NCI-H69 (cell line): ENCODE measurements at places on chromosomes 7 and 10.

DNA sequence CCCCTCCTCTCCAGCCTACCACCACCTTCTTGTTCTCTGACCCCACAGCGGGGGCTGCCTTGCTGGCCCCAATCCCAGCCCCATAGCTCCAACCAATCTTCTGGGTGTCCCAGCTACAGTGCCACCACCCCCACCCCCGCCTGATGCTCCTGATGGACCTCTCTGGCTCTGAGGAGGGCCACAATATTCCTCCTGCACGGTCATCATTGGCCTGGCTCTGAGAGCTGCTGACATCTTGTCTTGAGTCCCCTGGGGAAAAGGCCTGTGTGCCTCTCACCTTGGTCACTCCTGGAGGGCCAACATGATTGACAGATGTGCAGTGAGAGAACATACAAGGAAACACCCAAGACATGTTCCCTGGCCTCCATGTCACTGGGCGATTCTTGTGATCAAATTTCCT, 7.6 kb downstream of the GDF2 start:
- DNase-seq: no peak

DNA sequence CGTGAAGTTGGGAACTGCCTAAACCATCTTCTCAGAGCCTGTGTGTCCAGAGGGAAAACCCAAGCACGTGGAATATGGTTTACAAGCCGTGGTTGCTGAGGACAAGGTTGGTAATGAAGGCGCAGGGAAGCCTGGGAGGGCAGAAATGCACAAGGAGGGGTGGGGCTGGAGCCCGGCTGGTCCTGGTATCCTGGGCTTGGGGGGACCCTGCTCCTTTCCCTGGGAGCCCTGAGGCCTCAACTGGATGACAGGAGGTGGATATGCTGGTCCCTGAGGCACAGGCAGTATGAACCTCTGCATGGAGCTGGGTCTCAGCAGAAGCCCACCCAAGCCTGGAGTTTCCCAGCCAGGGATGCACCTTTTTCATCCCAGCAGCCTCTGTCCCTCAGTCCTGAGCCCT, 80.3 kb upstream of the RET start:
- DNase-seq: no peak

DNA sequence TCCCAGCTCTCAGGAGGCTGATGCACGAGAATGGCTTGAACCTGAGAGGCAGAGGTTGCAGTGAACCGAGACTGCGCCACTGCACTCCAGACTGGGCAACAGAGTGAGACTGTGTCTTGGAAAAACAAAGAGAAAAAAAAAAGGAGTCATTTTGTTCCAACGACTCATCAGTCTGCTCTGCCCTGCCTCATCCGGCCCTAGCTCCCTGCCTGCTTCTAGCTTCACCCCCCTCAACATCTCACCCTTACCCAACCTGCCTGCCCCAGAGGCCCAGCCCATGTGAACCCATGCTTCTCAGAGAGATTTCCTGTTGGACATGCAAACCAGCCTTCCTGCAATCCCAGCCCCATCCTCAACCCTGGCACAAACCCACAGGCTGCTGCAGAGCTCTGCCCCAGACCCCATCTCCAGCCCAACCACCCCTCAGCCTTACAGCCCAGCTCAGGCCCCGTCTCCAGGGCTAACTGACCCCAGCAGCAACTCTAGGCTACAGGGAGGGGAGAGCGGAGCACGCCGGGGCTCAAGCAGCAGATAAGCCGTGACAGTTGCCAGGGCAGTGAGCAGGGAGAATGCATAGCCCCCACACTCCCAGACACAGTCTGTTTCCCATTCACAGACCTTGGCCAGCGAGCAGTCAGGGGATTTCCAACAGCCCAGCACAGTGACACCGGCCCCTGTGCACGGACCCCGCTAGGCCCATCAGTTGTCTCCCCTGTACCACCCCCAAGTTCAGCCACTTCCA, 86.0 kb upstream of the KCTD7 start:
- no peak for DNase-seq

GRCh38 chr7:155343661-155344121, 46.0 kb downstream of the INSIG1 start:
- DNase-seq: no peak

DNA sequence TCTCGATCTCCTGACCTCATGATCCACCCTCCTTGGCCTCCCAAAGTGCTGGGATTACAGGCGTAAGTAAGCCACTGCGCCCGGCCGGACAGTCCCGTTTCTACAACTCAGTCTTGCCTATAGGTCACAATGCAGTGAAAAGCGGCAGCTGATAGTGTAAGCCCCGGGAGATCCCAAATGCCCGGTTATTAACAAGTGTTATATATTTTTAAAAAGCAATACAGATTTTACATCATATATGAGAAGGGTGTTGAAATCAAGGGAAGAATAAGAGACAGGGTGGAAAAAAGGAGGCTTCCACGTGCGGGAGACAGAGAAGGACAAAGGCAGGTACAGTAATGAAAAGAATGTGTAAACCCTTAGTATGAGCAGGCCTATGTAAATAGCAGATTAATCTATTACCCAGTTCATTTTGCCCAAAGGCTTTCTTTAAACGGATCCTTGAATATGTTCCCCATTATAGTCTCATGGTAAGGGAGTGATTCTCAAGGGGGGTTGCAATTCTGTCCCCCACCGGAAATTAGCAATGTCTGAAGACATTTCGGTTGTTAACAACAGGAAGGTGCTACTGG, 170.8 kb downstream of the PDE1C start:
- DNase-seq: no peak

GRCh38 chr10:59553162-59553900, 156.3 kb downstream of the SLC16A9 start:
- no peak for DNase-seq

GRCh38 chr7:37740398-37740797, 56.8 kb downstream of the GPR141 start:
- DNase-seq: no peak

DNA sequence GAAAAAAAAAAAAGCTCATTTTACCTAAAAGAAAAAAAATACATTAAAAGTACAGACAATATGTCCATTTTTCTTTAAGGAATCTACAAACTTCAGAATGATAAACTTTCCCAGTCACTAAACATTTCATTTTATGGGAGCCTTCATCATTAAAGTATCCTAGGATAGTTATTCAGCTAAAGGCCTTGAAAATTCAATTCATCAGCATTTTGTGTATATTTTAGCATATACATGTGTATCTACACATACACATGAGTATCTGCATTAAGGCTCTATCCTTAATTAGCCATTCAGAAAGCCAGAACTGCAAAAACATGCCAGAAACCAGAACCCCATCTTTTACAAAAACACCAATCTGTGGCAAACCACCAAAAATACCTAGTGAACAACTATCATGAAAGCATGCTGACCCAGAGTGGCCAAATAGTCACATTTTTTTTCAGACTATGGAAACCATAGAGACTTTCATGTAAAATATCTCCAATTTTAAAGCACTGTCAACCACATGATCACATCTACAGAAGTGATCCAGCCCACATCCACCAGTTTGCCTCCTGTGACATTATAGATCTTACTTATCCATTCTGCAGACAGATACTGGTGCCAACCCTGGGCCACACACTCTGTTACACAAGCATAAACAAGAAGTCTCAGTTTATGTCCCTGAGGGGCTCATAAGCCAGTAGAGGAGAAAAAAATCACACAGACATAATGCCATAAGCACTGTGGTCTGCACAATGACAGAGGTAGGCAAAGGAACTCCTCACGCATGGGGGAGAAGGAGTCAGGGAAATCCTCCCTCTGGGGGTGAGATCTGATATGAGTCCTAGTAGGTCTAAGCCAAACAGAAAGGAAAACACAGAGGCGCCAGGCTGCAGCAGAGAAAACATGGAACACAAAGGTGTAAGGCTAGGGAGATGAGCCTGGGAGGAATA, 79.2 kb downstream of the SRPK2 start:
- DNase-seq: peak; percentile 94

DNA sequence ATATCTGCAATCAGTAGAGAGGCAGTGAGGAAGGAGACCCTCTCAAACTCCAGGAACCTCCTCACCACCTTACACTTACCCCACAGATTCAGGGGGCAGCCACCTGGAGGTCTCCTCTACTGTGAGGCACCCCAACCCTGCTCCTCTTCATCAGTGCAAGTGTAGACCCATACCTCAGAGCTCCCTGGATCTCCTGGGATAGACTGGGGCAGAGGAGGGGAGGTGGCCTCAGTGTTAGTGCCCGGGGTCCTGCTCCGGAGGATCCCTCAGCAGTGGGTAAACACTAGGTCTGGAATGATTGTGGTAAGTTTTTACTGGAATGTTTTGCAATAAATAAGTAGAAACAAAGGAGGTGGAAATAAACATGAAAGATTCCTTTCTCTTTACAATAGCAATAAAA, 31.1 kb downstream of the ANTXRL start:
- DNase-seq: no peak

DNA sequence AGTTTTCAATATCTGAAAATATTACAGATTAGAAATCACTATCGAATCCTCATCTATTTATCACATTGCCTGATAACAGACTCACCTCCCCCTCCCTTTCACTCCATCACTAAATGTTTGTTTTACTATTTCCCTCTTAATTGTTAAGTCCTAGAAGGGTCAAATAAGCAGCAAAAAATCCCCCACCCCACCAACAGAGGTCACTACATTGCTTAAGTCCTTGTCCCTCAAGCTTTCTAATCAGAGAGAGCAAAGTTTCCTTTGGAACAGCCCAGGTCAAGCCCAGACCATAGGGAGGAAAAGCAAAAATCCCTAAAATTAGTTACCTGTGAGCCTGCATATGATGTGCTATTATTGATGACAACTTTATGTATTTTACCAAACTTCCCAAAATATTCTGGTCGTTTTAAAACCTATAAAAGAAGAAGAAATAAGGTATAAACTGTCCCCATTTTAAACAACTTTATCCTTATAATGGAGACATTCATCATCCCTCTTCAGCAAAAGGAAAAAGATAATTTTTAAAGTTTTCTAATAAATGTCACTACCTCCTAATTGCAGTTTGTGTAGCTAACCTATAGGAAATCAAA, 95.0 kb downstream of the CNOT4 start:
- DNase-seq: peak; percentile 85

DNA sequence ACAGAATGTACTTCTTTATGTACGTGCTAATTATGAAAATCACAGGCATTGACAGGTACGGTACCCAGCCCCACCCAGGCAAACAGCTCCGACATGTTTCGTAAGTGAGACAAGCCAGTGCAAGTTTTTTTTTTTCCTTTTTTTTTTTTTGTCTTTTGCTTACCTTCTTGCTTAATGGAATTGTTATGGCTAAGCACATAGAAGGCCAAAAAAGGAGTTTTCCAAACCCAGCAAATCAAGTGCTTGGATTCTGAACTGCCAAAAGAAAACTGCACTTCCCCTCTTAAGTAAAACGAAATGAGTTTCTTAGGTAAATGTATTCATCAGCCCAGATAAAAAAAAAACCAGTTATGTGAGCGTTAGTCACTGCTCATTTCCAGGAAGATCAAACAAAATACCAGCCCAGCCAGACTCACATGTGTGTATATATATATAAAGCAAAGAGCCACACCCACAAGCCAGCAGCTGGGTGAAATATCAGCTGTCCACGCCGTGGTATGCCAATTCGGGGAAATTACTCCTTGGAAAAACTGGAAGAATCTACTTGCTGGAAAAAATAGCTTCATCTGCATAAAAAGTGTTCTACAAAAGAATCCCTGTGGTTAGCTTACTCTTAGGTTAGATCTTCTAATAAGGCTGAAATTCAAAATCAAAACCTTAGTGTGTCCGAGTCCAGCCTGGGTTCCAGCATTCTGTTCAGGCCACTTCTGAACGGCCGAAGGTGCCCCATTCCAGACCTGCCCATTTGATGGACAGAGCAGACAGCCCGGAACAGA, 8.0 kb downstream of the KLF6 start:
- peak; percentile 22 for DNase-seq

DNA sequence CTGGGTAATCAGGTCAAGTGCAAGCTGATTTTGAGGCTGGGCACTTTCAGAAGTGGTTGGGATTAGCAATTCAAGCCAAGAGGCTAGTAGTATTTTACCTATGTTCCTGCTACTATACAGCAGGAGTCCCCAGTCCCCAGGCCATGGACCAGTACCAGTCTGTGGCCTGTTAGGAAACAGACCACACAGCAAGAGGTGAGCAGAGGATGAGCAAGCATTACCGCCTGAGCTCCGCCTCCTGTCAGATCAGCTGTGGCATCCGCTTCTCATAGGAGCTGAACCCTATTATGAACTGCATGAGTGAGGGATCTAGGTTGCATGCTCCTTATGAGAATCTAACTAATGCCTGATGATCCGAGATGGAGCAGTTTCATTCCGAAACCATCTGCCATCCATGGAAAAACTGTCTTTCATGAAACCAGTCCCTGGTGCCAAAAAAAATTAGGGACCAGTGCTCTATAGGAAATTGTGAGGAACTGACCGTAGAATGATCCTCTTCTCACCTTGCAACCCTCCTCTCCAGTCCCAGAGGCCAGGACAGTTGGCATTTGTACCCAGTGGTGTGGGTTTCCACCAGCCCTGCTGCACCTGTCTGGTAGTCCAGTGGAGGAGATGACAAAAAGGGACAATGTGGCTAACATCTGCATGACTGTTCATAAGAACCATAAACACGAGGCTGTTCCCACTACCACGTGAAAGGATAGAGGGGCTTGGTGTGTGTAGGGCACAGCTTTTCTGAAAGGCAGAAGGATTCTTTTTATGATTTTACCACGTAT, 172.5 kb downstream of the KIAA1217 start:
- DNase-seq: no peak

GRCh38 chr7:48452218-48452617, 281.0 kb downstream of the ABCA13 start:
- peak; percentile 28 for DNase-seq

GRCh38 chr7:128104108-128104742, 73.0 kb upstream of the LRRC4 start:
- DNase-seq: peak; percentile 51

- no peak for DNase-seq
Measured at GRCh38 chr10:112570585-112570984, 123.6 kb downstream of the VTI1A start.

DNA sequence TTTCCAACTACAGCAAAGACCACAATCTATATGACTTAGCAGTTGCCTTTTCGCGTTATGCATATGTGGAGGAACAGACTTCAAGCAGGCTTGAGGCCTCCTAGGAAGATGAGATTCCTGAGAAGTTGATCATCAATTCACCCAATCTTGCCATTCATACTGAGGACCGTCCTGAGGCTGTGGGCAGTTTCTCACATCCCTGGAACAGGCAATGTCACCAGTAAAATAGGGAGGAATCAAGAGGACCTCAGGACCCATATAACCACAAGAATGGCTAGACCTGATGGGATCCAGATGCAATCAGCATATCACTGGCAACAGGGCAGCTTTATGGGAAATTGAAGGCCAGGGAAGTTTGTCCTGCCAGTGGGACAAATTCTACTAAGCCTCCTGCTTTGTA, 17.3 kb downstream of the KDM7A start:
- no peak for DNase-seq

- no peak for DNase-seq
Measured at GRCh38 chr10:6348096-6348874, 145.6 kb downstream of the PFKFB3 start.

DNA sequence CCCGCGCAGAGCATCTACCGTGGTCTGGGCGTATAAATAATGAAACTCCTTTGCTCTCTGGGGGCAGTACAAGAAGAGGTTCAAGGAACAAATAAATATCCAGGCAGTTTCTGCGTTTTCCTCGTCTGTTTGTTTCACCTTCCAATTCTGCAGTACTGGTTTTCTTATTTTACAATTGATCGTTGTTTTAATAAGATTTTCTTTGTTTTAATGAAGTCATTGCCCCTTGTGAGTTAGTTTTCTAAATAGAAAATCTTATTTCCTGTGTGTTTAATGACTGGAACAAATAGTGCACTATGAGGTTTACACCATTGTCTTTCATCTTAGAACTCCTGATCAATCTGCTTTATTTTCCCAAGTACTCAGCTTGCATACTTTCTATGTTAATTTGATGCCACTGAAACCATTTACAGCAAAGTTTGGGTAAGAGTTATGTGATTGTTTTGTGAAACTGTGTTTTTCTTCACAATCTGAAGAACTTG, 1.2 kb downstream of the PLEKHA1 start:
- no peak for DNase-seq
